ENCODE measurements at places on chromosomes 7 and 10. TPM values are rescaled to one million over a fixed set of nuclear protein-coding genes. Genes with fewer than 3 reads are reported as not detected.

DNA sequence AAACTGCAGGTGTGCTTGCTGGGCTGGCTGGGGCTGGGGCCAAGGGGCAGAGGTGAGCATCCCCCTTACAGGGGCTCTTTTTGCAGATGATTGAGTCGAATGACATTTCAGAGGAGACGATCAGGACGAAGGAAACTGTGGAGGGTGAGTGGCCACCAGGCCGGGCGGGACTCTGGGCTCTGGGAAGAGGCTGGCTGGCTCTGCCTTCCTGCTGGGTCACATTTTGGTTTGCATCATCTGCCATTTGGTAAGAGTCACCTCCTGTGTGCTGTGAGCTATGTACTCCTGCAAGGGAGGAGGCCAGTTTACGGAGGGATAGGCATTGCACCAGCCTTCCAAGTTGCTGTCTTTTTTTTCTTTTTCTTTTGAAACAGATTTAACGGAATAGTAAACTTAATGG lies 73.0 kb upstream of the GTF2IRD1 start:
- DNase-seq = no peak

DNA sequence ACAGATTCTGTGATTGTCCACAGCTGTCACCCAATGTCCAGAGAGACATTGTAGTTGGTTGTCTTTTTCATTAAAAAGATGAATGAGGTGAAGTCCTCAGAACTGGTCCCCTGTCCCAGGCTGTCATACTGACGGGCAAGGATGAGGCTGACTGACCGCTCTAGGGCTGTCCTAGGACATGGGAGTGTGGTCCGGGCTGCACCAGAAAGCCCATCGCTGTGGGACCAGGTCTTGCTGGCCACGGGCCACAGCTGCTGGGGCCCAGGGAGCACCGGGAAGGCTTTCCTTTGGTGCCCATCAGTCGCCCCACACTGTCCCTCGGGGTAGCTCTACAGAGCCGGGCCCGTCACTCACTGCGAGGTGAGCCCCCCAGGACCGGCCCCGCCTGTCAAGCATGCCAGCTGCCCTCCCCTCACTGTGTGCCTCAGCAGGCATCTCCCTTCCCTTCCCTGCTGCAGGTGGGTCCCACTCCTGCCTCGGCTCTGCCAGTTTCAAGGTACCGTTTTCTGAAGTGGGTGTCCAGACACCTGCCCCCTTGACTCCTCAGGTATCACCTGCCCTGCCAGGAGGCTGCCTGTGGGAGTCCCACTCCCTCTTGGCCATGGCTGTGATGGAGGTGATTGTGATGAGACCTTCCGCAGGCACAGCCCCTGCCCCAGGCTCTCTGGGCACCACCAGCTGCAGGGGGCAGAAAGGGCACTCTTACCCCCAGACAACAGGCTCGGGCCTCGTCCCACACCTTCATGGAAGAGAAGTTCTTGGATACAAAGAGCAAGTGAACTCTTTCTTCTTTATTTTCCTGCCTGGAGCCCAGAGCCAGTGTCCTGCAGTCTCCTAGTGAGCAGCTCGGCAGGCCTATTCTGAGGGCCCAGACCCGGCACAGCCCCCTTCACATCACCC lies 21.7 kb downstream of the LRRC27 start:
- no peak for DNase-seq

DNA sequence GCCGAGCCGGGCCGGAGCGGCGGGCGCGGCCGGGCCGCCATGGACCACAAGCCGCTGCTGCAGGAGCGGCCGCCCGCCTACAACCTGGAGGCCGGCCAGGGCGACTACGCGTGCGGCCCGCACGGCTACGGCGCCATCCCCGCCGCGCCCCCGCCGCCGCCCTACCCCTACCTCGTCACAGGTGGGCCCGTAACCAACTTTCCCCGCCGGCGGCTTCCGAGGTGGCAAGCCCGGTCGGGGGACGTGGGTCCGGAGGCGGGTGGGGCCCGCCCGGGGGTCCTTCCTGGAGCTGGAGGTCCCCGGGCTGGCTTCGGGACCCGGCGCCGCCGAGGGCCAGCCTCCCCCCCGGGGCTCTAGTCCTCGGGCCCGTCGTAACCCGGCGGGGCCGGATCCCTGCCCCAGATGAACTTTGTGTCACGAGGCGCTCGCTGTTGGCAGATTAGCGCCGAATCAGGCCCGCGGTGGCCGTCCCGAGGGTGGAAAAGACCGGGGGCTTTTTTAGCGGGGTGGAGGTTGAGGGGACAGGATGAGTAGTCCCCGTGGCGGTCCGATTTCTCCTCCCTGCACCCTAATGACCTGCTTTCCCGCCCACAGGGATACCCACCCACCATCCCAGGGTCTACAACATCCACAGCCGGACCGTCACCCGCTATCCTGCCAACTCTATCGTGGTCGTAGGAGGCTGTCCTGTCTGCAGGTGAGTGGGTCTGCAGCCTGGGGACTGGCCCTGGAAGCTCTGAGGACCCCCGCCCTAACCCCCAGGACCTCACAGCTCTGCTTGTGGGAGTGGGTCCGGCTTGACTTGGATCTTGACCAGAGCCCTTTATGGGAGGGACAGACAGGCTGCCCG lies 496 bp downstream of the BRI3 start:
- DNase-seq = no peak

- no peak for DNase-seq
These were observed 284.6 kb upstream of the ANKRD30A start for GRCh38 chr10:36840788-36841187.

DNA sequence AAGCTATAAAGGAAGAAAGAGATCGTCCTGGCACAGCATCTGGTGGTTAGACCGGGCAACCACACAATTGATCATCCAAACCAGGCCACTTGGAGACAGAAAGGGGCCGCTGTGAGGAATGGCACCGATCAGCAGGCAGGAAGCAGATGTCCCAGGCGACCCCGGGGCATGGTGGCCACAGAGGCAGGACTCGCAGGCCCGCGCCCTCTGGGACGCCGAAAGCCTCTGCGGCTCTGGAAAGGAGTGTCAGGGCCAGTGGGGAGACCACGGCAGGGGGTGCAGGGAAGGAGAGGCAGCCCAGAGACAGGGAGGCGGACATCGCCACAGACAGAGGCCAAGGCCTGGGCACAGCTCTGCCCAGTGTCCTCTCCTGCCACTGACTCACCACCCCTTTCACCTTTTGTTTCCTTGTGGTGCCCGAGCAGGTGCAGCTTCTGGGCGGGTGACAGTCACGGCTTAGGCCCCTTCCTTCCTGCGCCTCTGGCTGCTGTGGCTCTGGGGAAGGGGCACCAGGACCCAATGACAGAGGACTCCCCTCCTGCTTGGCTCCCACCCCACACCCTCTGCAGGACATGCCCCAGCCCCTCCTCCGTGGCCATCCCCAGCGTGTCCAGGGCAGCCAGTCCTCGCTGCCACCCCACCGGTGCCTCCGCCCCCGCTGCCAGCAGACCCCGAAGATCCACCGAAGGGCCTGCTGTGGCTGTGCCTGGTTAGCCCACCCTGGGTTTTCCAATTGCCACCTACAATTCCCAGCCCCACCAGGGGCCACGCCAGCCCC lies 10.9 kb downstream of the STK32C start:
- no peak for DNase-seq

- DNase-seq = no peak
These were observed 9.7 kb upstream of the OIT3 start for GRCh38 chr10:72883861-72884260.

GRCh38 chr10:23325132-23325531 lies 19.5 kb downstream of the C10orf67 start:
- DNase-seq = no peak

DNA sequence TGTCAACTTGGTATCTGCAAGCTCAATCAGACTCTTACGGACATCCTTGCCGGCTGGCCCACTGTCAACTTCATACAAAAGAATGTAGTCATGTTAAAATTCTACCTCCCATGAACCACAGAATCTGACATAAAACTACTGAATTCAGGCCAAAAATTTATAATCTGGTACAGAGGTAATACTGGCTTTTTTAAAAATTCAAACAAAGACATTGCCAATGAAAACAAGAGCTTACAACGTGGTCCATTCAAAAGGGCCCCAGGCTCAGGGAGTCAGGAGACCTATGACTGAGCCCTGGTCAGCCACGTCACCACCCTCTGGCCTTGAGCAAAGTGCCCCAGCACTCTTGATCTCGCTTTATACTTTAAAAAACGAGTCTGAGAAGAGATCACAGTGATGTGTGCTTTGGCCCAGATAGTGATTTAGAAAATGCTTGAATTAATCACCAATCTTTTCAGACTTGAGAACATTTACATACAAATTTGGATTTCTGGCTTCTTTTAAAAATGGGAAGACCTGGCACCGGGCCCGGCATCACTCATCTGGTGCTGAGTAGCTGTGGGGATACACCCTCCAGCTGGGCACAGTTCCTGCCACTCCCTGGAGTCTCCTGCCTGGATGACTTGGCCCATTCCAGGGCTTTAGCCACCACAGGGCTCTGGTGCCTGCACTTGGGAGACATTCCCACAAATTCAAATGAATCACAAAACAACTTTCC lies 94.1 kb downstream of the PIP4K2A start:
- peak; percentile 86 for DNase-seq

The DPCD gene
- total RNA-seq = 21.5 TPM

The ATG9B gene
- total RNA-seq = not detected

The OGDH gene
- 679 TPM for total RNA-seq

The LAMTOR4 gene
- total RNA-seq = 99.4 TPM

The FLNC gene
- total RNA-seq = 905 TPM

The GBX1 gene
- total RNA-seq = 2.4 TPM

The SLC26A3 gene
- not detected for total RNA-seq
